Fibroblast of lung (primary cell): ENCODE measurements at places on chromosomes 6 and 20.

GRCh38 chr20:22575087-22575721 is 9.2 kb downstream of the FOXA2 start:
- no peaks in the 10 kb centered on the region for H3K36me3 ChIP-seq
- peaks cover 35% of the 10 kb centered on the region for H3K27me3 ChIP-seq
- no peak for DNase-seq
- H3K27ac ChIP-seq = no peak overlapping the region
- no peak overlapping the region for H3K4me3 ChIP-seq

- H3K36me3 ChIP-seq = no peaks in the 10 kb centered on the region
- H3K4me1 ChIP-seq = no peaks in the 10 kb centered on the region
- H3K27me3 ChIP-seq = peaks cover 38% of the 10 kb centered on the region
- DNase-seq = peak; percentile 10
- peak overlapping the region; percentile 12 for H3K4me3 ChIP-seq
These were observed 725 bp upstream of the ISM1 start for GRCh38 chr20:13220194-13220903.

DNA sequence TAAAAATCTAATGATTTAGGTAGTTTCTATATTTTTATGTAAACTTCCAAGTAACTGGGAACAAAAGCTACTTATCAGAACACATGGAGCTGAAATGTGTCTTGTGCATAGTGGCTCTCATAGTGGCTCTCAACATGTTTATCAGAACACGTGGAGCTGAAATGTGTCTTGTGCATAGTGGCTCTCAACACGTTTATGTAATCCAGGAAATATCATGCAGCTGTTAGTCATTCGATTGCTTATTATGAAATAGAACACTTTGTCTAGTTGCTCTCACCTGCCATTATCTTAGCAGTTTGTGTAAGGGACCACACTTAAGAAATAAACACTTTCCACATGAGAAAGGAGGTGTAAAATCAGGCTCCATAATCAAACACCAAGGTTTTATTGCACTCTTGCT is 119.2 kb upstream of the ASCC3 start:
- H3K4me1 ChIP-seq = no peaks in the 10 kb centered on the region
- no peak for DNase-seq
- no peak overlapping the region for H3K4me3 ChIP-seq
- H3K27me3 ChIP-seq = no peaks in the 10 kb centered on the region
- no peaks in the 10 kb centered on the region for H3K36me3 ChIP-seq
- no peak overlapping the region for H3K27ac ChIP-seq

- no peak for DNase-seq
- H3K27ac ChIP-seq = no peak overlapping the region
- H3K27me3 ChIP-seq = no peaks in the 10 kb centered on the region
- no peaks in the 10 kb centered on the region for H3K36me3 ChIP-seq
- H3K4me3 ChIP-seq = no peak overlapping the region
- H3K4me1 ChIP-seq = no peaks in the 10 kb centered on the region
These were observed 442.0 kb upstream of the SOX4 start for GRCh38 chr6:21151530-21151929.

DNA sequence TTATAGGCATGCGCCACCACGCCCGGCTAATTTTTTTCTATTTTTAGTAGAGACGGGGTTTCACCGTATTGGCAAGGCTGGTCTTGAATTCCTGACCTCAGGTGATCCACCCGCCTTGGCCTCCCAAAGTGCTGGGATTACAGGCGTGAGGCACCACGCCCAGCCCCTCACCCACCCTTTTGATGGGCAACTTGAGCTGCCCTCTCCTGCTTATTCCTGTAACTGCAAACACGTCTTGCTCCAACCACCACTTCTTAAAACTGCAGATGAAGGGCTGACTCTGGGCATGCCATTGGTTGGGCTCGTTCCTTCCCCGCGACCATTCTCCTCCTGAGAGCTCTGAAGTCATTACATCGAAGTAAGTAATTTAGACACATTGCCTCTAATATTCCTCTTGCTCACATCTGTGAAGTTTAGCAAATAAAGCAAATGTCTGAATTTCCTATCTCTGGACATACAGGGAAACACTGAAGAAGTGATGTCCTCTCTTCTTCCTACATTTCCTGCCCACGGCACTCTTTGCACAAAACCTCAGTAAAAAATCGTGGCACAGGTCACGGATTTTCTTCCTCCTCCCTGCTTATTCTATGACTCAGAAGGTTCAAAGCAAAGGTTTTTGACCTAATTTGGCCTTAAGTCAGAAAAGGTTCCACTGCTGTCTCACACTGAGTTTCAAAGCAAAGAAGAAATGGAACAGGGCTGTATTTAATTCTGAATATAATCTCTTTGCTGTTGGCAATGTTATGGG is 117.5 kb downstream of the GMPR start:
- no peak overlapping the region for H3K27ac ChIP-seq
- DNase-seq = peak; percentile 62
- H3K4me3 ChIP-seq = no peak overlapping the region
- H3K4me1 ChIP-seq = peaks cover 3% of the 10 kb centered on the region

- no peak overlapping the region for H3K27ac ChIP-seq
- H3K4me3 ChIP-seq = no peak overlapping the region
- H3K27me3 ChIP-seq = no peaks in the 10 kb centered on the region
- no peaks in the 10 kb centered on the region for H3K36me3 ChIP-seq
- no peak for DNase-seq
These were observed 62.7 kb upstream of the BMP5 start for GRCh38 chr6:55937951-55938690.

- H3K27me3 ChIP-seq = no peaks in the 10 kb centered on the region
- no peaks in the 10 kb centered on the region for H3K4me1 ChIP-seq
These were observed 154.1 kb upstream of the MMS22L start for GRCh38 chr6:97437087-97437486.

GRCh38 chr6:134101479-134101878 is 49.1 kb upstream of the SLC2A12 start:
- H3K27ac ChIP-seq = no peak overlapping the region
- no peak overlapping the region for H3K4me3 ChIP-seq
- no peaks in the 10 kb centered on the region for H3K36me3 ChIP-seq
- H3K27me3 ChIP-seq = no peaks in the 10 kb centered on the region

DNA sequence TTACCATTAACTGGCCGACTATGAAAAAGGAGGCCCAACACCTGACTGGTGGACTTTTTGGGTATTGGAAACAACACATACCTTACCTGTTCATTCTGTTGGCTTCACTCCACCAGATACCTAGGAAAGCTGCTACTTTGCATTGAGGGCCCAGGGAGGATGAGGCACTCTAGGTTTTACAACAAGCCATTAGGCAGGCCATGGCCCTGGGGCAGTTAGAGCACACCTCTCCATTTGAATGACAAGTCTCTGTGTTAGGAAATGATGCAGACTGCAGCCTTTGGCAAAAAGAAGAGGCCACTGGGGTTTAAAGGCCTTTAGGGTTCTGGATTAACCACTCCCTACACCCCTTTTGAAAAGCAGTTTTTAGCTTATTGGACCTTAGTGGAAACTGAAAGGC is 144.3 kb downstream of the OR2B2 start:
- no peak for DNase-seq
- H3K4me1 ChIP-seq = no peaks in the 10 kb centered on the region
- no peak overlapping the region for H3K27ac ChIP-seq
- H3K36me3 ChIP-seq = no peaks in the 10 kb centered on the region

- H3K4me3 ChIP-seq = no peak overlapping the region
- no peaks in the 10 kb centered on the region for H3K36me3 ChIP-seq
- peaks cover 40% of the 10 kb centered on the region for H3K4me1 ChIP-seq
- no peak for DNase-seq
- H3K27ac ChIP-seq = no peak overlapping the region
These were observed 21.7 kb downstream of the GFOD1 start for GRCh38 chr6:13465734-13466133.

GRCh38 chr6:115456848-115457247 is 603.8 kb downstream of the FRK start:
- no peak overlapping the region for H3K4me3 ChIP-seq
- H3K4me1 ChIP-seq = no peaks in the 10 kb centered on the region
- H3K36me3 ChIP-seq = no peaks in the 10 kb centered on the region
- no peaks in the 10 kb centered on the region for H3K27me3 ChIP-seq
- no peak overlapping the region for H3K27ac ChIP-seq
- DNase-seq = no peak
